ENCODE measurements at places on chromosomes 12 and 14.
A peak's percentile ranks its signal among the peaks of the same experiment; 100 is the strongest.

GRCh38 chr14:39175445-39176262 lies 600 bp downstream of the PNN start:
- DNase-seq, result peak; percentile 36

GRCh38 chr14:55245657-55246268 lies 25.5 kb upstream of the FBXO34 start:
- DNase-seq, result no peak

GRCh38 chr14:31939934-31940333 lies 137.2 kb upstream of the ARHGAP5 start:
- DNase-seq, result no peak

- DNase-seq, result no peak
Observed at GRCh38 chr14:89549381-89550125, 132.5 kb upstream of the FOXN3 start.

DNA sequence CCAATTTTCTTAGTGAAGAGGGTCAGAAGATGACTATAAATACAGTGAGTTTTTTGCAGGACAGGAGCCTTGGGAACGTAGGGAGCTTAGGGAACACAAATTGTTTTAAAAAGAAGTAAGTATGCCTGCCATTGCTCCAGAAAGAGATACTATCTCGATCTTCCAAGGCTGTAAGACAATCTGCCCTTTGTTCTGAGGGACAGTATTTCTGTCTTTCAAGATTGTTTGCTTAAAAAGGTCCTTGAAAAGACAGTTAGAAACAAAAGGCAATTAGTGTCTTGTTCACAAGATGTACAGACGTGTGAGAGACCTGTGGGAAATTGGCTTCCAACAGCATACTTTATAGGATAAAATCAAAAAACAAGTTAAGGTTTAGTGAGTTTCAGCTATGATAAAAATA lies 321.2 kb upstream of the FAR2 start:
- no peak for DNase-seq

DNA sequence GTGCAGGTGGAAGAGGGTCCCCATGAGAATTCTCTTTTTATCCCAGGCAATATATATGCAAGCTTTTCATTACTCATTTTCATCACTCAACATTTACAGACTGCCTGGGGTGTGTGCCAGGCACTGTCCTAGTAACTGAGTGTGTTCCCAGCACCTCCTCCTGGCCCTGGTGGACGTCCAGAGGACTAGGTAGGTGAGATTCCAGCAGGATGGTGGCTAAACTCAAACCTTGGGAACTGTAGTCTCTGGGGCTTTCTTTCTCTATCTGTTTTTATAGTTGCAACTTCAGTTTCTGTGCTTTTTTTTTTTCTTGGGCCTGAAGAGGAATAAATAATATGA lies 63.8 kb downstream of the SUSD6 start:
- DNase-seq, result no peak

DNA sequence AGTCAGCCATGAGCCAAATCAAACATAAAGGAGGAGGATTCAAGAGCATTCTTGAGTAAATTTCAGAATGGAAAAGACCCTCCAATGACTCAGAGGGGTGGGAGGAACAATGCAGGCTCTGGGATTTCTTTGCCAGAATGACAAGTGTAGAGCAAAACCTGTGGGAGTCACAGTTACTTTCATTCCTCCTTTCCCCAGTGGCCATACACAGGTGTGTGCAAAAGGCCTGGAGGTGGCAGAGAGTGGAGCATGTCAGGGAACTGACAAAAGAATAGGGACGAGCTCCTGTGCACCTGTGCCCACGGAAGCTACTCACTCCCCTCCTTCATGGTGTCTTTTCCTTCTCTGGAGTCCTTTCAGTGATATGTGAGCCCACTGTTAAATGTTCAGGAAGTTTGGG lies 9.4 kb upstream of the CIPC start:
- DNase-seq, result no peak

- DNase-seq, result no peak
Observed at GRCh38 chr14:58963873-58964597, 224.4 kb upstream of the DAAM1 start.

GRCh38 chr12:50620109-50620977 lies 115.6 kb downstream of the DIP2B start:
- DNase-seq, result no peak

GRCh38 chr14:55109836-55110235 lies 19.2 kb upstream of the LGALS3 start:
- no peak for DNase-seq

GRCh38 chr12:9363145-9363544 lies 154.9 kb upstream of the PZP start:
- no peak for DNase-seq

DNA sequence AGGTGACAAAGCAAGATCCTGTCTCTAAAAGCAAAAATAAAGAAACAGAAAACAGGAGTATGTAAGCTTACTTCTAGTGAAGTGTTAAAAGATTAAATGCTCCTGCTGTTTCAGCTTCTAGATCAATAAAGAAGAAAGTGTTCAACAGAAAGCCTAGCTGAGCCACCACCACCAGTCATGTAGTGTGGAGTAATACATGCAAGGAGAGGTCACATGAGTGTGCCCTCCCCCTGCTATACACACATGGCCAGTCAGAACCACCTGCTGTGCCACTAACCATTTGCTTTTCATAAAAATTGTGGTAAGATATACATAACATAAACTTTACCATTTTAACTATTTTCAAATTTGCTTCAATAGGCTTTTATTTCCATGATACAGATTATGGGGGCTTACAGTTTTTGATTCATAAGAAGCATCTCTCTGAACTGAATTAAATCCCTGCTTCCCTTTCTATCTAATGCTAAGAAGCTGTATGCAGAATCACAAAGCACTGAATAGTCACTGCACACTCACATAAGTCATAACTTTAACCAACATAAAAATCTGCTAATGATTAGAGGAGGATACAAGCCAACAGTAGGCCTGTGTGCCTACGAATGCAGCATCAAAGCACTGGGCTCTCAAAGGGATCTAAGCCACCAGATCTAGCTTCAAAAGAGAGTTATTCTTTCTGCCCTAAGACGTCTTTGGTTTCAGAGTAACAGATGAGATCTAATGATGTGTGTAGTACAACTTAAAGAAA lies 515.5 kb downstream of the C12orf50 start:
- no peak for DNase-seq

- DNase-seq, result no peak
Observed at GRCh38 chr12:117967043-117967442, 1.7 kb downstream of the KSR2 start.

DNA sequence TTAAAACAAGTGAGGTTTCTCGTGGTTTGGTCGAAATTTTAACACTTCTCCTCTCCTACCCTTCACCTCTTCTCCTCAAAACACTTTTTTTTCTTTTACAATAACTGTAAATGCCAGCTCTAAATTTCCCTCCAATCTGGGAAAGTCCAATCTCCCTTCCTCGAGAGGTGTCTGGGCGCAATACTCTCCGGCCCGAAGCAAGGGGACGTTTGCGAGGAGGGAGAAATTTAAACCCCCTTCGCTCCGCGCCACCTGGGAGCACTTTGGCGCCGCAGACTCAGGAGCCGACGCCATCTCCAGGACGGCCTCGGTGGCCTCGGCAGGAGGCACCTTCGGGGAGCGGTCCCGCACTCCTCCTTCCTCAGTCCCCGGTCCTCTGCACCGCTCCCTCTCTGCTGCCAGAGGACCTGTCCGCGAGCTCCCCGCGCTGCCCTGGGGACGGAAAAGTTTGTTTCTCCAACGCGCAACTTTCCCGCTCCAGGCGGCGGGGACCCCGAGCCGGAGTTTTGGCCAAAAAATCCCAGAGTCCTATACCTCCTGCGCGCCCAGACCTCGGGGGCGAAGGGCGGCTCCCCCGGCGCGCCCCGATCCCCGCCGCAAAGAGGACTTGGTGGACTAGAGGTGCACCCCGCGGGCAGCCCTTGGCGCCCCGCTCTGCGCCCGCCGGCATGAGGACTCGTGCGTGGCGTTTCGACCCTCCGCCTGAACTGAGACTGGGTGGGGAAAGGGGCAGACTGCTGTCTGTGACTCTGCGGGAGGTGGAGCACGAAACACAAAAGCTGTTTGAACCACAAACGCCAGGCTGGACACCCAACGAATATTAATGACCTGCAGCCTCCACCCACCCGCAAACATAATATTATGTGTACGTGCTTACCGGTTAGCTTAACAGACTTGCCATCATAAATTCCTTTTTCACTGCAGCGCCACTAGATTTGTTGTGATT lies 95.2 kb upstream of the HMGA2 start:
- no peak for DNase-seq

DNA sequence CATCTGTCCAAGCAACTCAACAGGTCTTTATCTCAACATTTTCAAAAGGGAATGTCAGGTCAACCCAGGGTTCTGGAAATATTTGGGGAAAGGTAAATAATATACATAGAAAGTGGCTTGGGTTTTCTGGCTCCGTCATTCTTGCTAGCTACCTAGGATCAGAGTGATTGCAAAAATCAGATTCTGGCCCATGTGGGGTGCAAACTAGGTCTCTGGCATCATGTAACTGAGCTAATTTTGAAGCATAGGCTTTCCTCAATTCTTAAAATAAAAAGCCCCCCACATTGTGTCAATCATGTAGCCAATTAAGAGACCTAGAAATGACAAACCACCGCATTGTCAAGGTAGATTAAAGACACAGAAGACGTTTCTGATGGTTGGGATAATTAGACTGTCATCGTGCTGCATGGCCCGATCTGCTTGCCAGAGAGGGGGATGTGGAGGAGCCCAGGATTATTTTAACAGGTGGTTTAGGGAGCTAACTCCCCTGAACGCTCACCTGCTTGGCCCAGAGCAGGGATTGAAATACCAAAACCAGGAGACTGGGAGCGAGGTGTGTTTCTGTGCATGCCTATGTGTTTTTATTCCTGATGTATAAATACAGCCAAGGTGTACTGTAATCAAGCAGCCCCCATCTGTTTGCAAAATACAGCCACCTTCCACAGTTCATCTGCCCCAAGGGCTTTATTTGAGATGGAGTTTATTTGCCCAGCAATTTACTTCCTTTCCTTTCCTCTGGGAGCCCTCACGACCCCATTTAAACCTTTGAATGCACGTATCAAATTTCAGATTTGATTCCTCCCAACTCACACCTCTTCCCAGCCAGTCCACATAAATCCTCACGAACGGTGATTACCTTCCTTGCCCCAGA lies 189.5 kb downstream of the TTC8 start:
- no peak for DNase-seq

GRCh38 chr14:24307575-24308341 lies at the start of gene CIDEB:
Gene CIDEB, minus strand, starts transcription at chr14:24307977. Its CDS starts 119 bp downstream, at chr14:24307858.
- no peak for DNase-seq
